Skeletal muscle cell (primary cell): ENCODE measurements at places on chromosomes 5 and 9.

GRCh38 chr5:15495026-15495425 is 5.0 kb upstream of the FBXL7 start:
- DNase-seq, result no peak

- no peak for DNase-seq
Observed at GRCh38 chr9:38074441-38074961, 5.5 kb upstream of the SHB start.

DNA sequence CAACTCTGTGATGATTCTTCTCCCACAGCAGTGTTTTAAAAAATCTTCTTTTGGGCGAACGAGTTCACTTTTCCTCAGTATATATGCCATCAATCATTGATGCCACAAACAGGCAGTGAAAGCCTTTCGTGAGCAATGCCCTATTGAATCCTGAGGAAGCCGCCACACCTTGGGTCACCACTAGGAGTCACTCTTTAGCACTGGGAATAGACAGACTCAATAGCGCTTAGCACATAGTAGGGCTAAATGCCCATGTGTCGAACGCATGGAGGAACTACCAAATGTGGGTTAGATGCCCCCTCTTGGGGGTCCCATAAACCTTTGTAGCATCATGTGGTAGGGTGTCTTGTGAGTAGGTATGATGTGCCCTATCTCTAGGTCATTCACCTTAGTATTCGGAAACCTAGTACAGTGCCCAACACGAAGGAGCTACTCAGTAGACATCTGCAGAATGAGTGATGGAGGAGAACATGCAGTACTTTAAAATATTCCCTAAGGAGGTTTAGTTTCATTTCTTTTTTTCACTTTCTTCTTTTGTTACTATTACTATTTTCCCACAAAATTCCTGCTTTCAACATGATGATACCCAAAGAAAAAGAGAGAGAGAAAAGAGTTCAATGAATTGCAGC is 603.7 kb downstream of the BNC2 start:
- DNase-seq, result no peak

- DNase-seq, result no peak
Observed at GRCh38 chr5:78269088-78269703, 25.3 kb downstream of the AP3B1 start.

DNA sequence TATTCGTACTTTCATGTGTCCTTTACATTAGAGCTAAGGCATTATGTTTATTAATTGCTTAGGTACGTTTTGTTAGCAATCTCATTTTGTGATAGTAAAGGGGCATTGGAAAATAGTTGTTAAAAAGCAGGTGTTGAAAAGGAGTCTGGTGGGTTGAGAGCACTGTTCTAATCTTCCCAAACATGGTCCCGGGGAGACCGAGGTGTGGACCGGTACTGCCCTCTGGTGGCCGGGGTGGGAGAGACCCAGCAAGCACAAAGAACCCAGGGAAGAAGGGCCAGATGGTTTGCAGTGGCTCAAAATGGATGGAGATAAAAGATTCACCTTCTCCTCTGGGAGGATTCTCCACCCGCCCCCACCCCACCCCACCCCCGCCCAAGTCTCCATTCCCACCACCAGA is 26.1 kb downstream of the IDNK start:
- no peak for DNase-seq

DNA sequence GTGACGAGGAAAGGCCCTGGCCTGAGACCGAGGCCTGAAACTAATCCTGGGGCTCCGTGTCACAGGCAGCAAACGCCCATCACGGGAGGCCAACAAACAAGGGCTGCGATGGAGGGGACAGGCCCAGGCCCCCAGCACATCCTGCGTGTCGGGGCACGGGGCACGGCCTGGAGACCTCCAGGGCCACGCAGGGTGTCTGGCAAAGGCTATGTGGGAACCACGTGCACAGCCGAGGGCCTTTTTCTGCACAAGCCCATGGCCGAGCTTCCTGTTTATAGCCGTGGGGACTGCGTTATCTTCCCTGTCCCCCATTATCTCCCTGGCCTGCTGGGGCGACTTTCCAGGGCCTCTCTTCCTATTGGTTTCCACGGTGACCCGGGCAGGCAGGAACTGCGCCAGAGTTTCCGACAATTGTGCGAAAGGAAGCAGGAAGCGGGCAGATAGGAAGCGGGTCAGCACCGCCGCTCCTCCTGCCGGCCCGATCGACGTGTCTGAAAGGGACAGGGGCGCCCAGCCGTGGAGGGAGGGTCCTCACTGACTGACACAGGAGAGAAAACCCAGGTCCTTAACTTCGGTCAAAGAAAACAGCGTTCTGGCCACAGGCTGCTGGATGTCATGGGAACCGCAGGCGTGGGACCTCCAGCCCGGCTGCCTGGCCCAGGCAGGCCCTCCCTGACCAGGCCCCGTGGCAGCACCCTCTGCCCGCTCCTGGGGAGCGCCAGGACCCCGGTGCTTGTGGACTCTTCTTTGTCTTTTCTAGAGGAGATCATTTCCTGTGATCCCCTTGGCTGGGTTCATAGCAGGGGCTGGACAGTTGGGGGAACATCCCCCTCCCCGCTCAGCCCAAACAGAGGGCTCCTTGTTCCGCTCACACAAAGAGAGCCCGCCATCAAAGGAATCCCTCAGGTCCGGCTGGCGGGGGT is 29.1 kb upstream of the SEC16A start:
- DNase-seq, result no peak

- DNase-seq, result no peak
Observed at GRCh38 chr5:173534031-173534430, 82.4 kb downstream of the BOD1 start.

- no peak for DNase-seq
Observed at GRCh38 chr9:84622981-84623380, 46.5 kb upstream of the NTRK2 start.

DNA sequence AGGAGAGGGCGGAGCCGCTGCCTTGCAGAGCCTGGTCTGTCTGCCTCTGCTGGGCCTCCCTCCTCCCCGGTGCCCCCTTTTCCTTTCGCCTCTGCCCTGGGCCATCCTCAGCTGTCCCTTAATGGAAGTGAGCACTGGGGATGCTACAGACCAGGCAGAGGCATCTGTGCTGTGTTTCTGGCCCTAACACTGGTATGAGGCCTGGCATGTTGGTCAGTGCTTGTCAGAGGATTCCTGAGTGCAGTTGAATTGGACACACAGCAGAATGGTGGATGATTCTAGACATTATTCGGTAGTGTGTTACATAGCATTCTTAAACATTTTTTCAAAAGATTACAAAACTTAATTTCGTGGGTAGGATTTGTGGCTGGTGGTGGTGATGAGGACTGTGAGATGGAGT is 88.6 kb downstream of the EHMT1 start:
- DNase-seq, result no peak
